ENCODE measurements at places on chromosomes 12 and 14. TPM values are rescaled to one million over a fixed set of nuclear protein-coding genes. Genes with fewer than 3 reads are reported as not detected.

The SMOC1 gene
- total RNA-seq = 3.9 TPM

The TRMT5 gene
- total RNA-seq = 19.7 TPM

The SMIM41 gene
- 0.35 TPM for total RNA-seq

The NR1H4 gene
- 11.8 TPM for total RNA-seq

The MANSC4 gene
- 0.29 TPM for total RNA-seq

The OR4E2 gene
- not detected for total RNA-seq

The KRT78 gene
- not detected for total RNA-seq

The TTC9 gene
- total RNA-seq = 1.8 TPM

The DDX11 gene
- total RNA-seq = 46.9 TPM

The STAC3 gene
- 83.0 TPM for total RNA-seq

The EID3 gene
- 4.8 TPM for total RNA-seq

The FAM90A1 gene
- total RNA-seq = 0.18 TPM

The HOXC6 gene
- 17.0 TPM for total RNA-seq

The DNAI7 gene
- total RNA-seq = 3.9 TPM

The PDE3A gene
- total RNA-seq = 46.7 TPM

The TAC3 gene
- 1.6 TPM for total RNA-seq

The PMEL gene
- 3.2 TPM for total RNA-seq

The APOF gene
- total RNA-seq = not detected

The TAS2R7 gene
- not detected for total RNA-seq

The TSPAN8 gene
- total RNA-seq = 23.5 TPM

The NAB2 gene
- total RNA-seq = 43.1 TPM

The FGF23 gene
- 0.06 TPM for total RNA-seq

The ABHD4 gene
- 36.3 TPM for total RNA-seq

The HIF1A gene
- total RNA-seq = 171 TPM

The NRL gene
- total RNA-seq = 4.4 TPM

The NRXN3 gene
- 4.2 TPM for total RNA-seq

The PTPRB gene
- total RNA-seq = 40.4 TPM

The IL22 gene
- total RNA-seq = not detected

The MFAP5 gene
- 42.2 TPM for total RNA-seq

The HNRNPC gene
- total RNA-seq = 1,235 TPM

The PIWIL1 gene
- total RNA-seq = 0.35 TPM

The TMX1 gene
- total RNA-seq = 28.0 TPM

All from metanephros (tissue), 2 donors.